ENCODE measurements at places on chromosomes 11 and 22.

DNA sequence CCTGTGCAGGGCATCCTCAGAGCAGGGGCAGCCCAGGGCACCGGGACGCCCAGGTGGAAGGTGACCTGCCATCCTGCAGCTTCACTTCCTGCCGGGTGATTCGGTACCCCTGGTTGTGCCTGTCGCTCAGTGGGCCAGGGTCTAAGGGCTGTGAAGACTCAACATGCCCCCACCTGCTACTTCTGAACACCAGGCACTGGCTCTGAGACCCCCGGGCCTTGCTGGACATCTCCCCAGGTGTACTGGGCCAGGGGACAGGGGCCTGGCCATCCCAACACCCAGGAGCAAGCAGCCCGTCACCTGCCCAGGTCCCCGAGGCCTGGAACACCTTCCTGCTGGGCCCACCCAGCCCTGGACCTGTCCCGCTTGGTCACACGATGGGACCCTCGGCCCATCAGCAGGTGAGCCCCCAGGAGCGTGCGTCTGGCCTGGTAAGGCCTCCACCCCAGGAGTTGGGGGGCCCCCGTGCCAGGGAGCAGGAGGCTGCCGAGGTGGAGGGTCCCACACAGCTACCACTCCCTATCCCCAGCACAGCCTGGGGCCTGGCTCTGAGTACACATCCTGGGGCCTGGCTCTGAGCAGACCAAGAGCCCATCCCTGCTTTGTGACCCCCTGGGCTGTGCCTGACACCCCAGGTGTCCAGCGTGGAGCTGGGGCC is 3.9 kb upstream of the MUC5B start:
- no peak for DNase-seq

- peak; percentile 81 for DNase-seq
These were observed 452 bp upstream of the ATXN10 start for GRCh38 chr22:45670981-45671782.

DNA sequence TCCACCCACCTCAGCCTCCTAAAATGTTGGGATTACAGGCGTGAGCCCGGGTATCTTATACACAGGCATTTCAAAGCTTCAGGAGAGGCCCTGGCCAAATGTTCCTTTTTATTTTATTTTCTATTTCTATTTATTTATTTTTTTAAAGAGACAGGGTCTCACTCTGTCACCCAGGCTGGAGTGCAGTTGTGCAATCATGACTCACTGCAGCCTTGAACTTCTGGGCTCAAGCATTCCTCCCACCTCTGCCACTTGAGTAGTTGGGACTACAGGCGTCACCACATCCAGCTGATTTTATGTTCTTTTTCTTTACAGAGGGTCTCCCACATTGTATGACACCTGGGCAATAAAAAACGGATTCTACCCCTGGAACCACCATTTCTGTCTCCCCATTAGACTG is 71.2 kb downstream of the FBXO7 start:
- no peak for DNase-seq

- DNase-seq: no peak
These were observed 33.7 kb downstream of the IGF2 start for GRCh38 chr11:2105511-2105910.

DNA sequence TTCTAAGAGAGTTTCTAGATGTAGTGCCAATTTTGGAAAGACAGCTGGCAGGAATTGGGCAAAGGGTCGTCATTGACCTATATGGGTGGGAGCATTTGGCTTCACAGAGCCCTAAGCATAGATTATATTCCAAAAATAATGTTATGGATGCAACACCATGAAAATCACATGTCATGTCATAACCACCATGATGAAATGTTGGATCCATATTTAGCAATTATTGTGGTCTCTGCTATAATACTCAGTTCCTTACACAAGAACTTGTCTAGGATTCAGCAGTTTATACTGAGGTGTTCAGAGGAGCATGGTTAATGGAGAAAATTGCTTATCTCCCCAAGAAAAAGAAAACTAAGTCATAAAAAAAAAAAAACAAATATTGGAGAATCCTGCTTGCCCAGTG is 31.6 kb downstream of the NTM start:
- DNase-seq: no peak

- DNase-seq: no peak
These were observed 178.8 kb upstream of the MTMR2 start for GRCh38 chr11:96102664-96103078.

- no peak for DNase-seq
These were observed 14.9 kb downstream of the USP47 start for GRCh38 chr11:11856638-11857037.

- no peak for DNase-seq
These were observed 7.5 kb downstream of the GLB1L3 start for GRCh38 chr11:134283461-134284230.

GRCh38 chr11:110858547-110858921 is 146.3 kb upstream of the ARHGAP20 start:
- no peak for DNase-seq

GRCh38 chr11:67484847-67485311 is 2.1 kb downstream of the AIP start:
- DNase-seq: no peak

All from HAP-1 (cell line).